ENCODE measurements at places on chromosomes 1 and 21. TPM values are rescaled to one million over a fixed set of nuclear protein-coding genes. Genes with fewer than 3 reads are reported as not detected.

DNA sequence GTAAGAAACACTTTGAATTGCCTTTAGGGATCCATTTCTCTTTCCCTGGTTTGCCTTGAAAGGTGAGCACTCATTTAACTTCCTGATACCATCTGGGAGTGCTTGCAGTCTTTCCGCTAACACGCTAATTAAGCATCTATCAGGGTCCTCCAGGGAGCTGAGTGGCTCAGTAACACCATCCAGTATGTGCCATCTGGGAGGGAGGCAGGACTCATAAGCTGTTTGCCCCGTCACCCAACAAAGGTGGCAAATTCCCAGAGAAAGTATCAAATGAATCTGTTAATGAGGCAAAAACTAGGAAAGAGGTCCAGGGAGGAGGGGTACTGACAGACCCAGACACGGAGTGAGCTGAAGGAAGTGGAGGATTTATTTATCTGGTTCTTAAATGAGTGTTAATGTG is 430.9 kb downstream of the HLX start:
- no peaks in the 10 kb centered on the region for H3K36me3 ChIP-seq
- H3K4me3 ChIP-seq: no peak overlapping the region
- DNase-seq: no peak
- peaks cover 14% of the 10 kb centered on the region for H3K27me3 ChIP-seq
- H3K27ac ChIP-seq: no peak overlapping the region

- no peaks in the 10 kb centered on the region for H3K36me3 ChIP-seq
These were observed 15.1 kb upstream of the KLF17 start for GRCh38 chr1:44103270-44104131.

DNA sequence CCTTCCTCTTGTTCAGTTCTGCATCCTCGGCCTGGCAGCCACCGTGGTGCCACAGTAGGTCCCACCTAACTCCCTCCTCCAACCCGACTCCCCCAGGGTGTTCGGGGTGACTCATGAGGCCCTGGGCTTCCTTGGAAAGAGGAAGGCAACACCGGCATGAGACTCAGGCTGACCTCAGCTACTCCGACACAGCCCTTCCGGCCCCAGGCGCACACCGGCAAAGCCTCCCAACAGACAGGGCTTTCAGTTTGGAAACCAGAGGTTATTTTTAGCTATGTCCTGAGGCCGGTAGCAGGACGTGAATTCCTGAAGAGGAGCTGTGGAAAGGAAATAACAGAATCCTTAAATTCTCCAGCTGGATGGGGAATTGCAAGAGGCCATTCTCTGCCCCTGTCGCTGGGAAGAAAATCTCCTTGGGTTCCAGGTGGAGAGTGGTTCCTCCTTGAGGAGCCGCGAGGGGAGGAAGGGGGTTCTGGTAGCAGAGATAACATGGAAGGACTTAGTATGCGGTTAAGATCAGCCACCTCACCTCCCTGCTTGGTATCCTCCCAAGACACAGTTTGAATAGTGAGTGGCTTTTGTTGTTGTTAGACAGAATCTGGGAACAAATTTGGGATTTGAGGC is 24.4 kb downstream of the PLXNA2 start:
- H3K27me3 ChIP-seq: peaks cover 1% of the 10 kb centered on the region
- DNase-seq: no peak
- H3K36me3 ChIP-seq: no peaks in the 10 kb centered on the region
- no peaks in the 10 kb centered on the region for H3K4me1 ChIP-seq
- H3K4me3 ChIP-seq: no peak overlapping the region
- no peak overlapping the region for H3K27ac ChIP-seq

GRCh38 chr1:25031966-25032667 is 102.0 kb upstream of the RUNX3 start:
- H3K4me1 ChIP-seq: peaks cover 46% of the 10 kb centered on the region
- peak; percentile 54 for DNase-seq
- H3K36me3 ChIP-seq: no peaks in the 10 kb centered on the region
- H3K27me3 ChIP-seq: no peaks in the 10 kb centered on the region

- H3K36me3 ChIP-seq: peaks cover 1% of the 10 kb centered on the region
- H3K4me3 ChIP-seq: no peak overlapping the region
- no peaks in the 10 kb centered on the region for H3K27me3 ChIP-seq
- no peak overlapping the region for H3K27ac ChIP-seq
These were observed 18.7 kb downstream of the C21orf58 start for GRCh38 chr21:46304955-46305354.

- no peaks in the 10 kb centered on the region for H3K27me3 ChIP-seq
- no peaks in the 10 kb centered on the region for H3K36me3 ChIP-seq
- H3K4me3 ChIP-seq: no peak overlapping the region
- H3K4me1 ChIP-seq: no peaks in the 10 kb centered on the region
- no peak for DNase-seq
- no peak overlapping the region for H3K27ac ChIP-seq
These were observed 93.1 kb upstream of the BCAR3 start for GRCh38 chr1:93774707-93775106.

GRCh38 chr1:170891872-170892271 is 43.5 kb upstream of the MROH9 start:
- H3K27ac ChIP-seq: no peak overlapping the region
- H3K4me3 ChIP-seq: no peak overlapping the region
- peaks cover 11% of the 10 kb centered on the region for H3K27me3 ChIP-seq
- DNase-seq: no peak

- DNase-seq: no peak
- no peaks in the 10 kb centered on the region for H3K36me3 ChIP-seq
- H3K27me3 ChIP-seq: peaks cover 29% of the 10 kb centered on the region
- H3K27ac ChIP-seq: no peak overlapping the region
These were observed 79.7 kb upstream of the EFHD2 start for GRCh38 chr1:15330028-15330427.

GRCh38 chr1:55669293-55669692 is 454.1 kb upstream of the USP24 start:
- no peak overlapping the region for H3K27ac ChIP-seq
- no peak for DNase-seq
- no peak overlapping the region for H3K4me3 ChIP-seq
- H3K4me1 ChIP-seq: peaks cover 2% of the 10 kb centered on the region
- peaks cover 2% of the 10 kb centered on the region for H3K27me3 ChIP-seq
- H3K36me3 ChIP-seq: no peaks in the 10 kb centered on the region

DNA sequence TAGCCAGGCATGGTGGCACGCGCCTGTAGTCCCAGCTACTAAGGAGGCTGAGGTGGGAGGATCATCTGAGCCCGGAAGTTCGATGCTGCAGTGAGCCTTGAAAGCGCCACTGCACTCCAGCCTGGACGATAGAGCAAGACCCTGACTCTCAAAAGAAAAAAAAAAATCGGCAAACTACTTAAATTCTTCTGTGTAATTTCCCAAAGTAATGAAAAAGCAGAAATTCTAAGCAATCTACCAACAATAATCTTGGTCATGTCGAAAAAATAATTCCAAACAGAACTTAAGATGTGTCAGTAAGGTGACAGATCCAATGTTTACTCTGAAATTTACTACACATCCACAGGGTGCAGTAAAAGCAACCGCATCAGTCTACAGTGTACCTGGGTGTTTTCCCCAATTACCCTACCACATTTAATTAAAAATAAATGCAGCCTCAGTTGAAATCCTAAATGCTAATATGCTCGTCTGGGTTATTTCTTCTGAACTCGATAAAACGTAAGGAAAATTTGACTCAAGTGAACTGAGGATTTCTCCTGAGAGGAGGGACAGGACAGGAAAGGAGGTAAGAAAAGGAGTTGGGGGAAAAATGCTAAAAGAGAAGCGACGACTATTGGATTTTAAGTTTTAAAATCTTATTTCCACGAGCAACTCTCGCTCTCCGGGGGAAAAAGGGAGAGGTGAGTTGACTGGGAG is 801 bp downstream of the EPRS1 start:
- no peak for DNase-seq
- peak overlapping the region; percentile 94 for H3K4me3 ChIP-seq
- H3K4me1 ChIP-seq: peaks cover 10% of the 10 kb centered on the region
- H3K36me3 ChIP-seq: peaks cover 17% of the 10 kb centered on the region
- no peaks in the 10 kb centered on the region for H3K27me3 ChIP-seq

DNA sequence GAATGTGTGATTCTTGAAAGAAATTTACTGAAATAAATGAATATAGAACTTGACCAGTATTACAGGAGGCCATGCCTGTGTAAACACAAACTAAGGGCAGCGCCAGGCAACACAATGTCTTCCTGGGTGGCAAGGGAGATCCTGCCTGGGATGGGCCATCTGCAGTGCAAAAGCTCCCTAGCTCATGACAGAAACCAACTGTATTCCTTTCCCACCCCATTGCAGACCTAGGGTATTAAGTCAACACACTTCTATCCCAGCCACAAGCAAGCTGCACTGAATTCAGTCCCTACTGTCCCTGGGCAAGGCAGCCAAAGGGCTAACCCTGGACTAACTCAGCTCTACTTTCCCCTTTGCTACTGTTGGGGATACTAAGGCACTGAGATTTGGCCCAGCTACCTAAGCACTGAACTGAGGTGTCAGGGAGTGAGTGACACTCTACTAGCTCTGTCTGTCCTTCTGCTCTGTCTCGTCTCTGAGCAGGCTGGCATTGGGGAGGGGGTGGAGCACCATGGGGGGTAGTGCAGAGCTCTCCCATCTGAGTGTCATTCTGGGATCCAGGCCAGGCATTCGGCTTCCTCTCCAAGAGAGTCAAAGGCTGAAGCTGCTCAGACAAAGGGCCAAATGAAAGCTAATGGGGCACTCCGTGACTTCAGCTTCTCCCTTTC is 2.5 kb downstream of the INKA2 start:
- H3K4me1 ChIP-seq: peaks cover 16% of the 10 kb centered on the region
- H3K4me3 ChIP-seq: no peak overlapping the region
- no peaks in the 10 kb centered on the region for H3K36me3 ChIP-seq
- H3K27me3 ChIP-seq: peaks cover 47% of the 10 kb centered on the region
- no peak for DNase-seq
- no peak overlapping the region for H3K27ac ChIP-seq

DNA sequence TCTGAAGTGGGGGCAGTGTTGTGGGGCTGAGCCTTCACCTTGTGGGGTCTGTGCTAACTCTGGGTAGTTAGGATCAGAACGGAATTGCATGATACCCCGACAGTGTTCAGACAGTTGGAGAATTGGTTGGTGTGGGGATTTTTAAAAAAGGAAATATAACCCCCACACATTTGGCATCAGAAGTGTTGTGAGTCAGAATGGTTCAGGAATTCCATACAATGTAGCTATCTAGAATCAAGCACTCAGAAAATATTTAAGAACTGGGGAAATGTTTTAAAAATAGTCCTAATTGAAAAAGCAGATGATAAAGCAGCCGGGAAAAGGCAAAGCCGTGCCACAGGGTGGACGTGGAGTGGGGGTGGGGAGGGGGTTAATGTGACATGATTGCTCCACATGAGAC is 6.5 kb upstream of the S100A7 start:
- no peak overlapping the region for H3K4me3 ChIP-seq
- H3K27me3 ChIP-seq: peaks cover 8% of the 10 kb centered on the region
- no peak overlapping the region for H3K27ac ChIP-seq
- H3K4me1 ChIP-seq: no peaks in the 10 kb centered on the region
- DNase-seq: no peak

DNA sequence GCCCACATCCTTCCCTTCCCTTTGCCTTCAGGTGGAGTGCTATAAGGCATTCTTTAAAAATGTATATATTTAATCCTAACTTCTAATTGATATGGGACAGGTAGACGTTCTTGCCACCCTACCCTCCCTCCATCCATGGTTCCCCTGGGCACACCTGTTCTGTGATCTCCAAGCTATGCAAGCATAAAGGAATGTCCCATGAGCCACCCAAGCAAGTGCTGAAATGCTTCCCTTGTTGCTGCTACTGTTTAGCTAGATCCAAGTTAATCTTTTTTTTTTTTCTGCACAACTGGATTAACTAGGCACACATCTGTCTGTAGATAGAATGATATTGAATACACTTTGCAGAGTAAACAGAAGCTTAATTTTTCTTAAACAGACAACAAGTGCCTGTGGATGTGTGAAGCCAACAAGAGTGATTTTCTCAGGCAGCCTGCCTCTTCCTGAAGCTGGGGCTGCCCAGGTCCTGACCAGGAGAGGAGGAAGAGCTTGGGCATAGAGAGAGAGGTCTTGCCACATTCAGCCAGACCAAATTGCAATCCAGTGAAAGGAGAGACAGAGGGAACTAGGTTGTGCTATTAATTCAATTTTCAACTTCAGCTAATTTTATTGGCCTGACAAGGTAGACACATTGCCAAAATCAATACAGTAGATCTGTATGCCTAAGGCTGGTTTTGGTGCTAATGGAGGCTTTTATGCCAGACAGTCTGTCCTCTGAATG is 28.2 kb upstream of the ATP1B1 start:
- no peaks in the 10 kb centered on the region for H3K4me1 ChIP-seq
- peaks cover under 1% of the 10 kb centered on the region for H3K27me3 ChIP-seq
- DNase-seq: no peak
- no peak overlapping the region for H3K27ac ChIP-seq

DNA sequence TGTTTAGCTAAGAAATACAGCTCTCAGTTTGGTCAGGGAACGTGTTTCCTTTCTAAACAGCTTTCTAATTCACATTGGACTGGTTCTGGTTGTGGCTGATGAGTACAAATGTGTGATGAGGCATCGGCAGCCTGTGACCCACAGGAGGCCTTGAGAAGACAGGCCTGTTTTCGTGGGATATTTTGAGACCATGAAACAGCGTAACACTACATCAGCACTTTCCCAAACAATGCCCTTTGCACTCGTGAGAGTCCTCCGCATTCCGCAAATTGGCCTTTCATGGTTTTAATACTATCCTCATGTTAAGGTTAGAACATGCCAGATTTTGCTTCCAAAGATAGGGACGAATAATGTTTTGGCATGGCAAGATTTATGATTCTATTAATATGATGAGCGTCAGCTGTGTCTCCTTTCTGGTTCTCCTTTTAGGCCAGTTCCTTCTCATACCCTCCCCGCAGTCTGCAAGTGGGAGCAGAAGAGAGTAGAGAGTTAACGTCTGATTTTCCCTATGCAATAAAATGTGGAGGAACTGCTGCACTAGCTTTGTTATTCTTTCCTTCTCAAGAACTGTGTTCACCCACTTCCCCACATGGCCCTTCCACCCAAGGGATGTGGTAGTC is 84.3 kb upstream of the L1TD1 start:
- no peaks in the 10 kb centered on the region for H3K27me3 ChIP-seq
- DNase-seq: no peak
- H3K27ac ChIP-seq: no peak overlapping the region
- no peaks in the 10 kb centered on the region for H3K36me3 ChIP-seq
- no peaks in the 10 kb centered on the region for H3K4me1 ChIP-seq

DNA sequence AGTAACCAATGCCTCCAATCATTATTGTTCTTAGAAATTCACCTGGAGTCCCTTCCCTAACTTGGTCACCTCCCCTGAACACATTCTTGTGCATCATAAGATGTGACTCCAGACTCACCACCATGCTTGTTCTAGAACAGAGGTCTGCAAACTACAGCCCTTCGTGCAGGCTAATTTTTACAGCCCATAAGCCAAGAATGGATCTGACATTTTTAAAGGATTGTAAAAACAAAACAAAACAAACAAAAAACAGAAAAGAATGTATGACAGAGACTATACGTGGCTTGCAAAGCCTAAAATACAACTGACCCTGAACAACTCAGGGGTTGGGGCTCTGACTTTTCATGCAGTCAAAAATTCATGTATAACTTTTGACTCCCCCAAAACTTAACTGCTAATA is 6.2 kb upstream of the HIVEP3 start:
- no peak for DNase-seq
- no peaks in the 10 kb centered on the region for H3K36me3 ChIP-seq
- H3K27me3 ChIP-seq: no peaks in the 10 kb centered on the region
- no peak overlapping the region for H3K27ac ChIP-seq
- peaks cover 11% of the 10 kb centered on the region for H3K4me1 ChIP-seq

The MYCL gene
- total RNA-seq: not detected

The RNF11 gene
- total RNA-seq: 32.2 TPM

The SPATA1 gene
- total RNA-seq: 2.2 TPM

The KLF18 gene
- total RNA-seq: not detected

The OSCP1 gene
- 1.5 TPM for total RNA-seq

The OLIG2 gene
- not detected for total RNA-seq

The WDR77 gene
- total RNA-seq: 35.4 TPM

The NES gene
- not detected for total RNA-seq

The EDARADD gene
- total RNA-seq: 0.38 TPM

The HOOK1 gene
- 20.8 TPM for total RNA-seq
